Keratinocyte (primary cell): ENCODE measurements at places on chromosomes 16 and 17.

- DNase-seq, result no peak
Measured at GRCh38 chr16:12612598-12613101, 191.0 kb downstream of the CPPED1 start.

DNA sequence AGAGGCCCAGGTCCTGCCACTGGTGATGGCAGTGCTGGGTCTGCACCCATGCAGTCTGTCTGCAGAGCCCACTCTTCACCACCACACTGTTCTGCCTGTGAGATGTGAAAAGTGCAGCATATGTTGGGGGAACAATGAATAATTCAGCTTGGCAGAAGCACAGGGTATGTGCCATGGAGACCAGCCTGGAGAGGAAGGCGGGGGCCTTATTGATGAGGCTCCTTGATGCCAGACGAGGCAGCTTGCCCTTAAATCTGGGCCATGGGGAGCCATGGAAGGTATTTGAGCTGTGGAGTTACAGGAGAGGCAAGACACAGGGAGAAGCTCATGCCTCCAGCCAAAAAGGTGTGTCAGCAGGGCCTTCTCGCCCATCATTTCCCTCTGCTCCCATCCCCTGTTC, 124.7 kb downstream of the C16orf78 start:
- no peak for DNase-seq

DNA sequence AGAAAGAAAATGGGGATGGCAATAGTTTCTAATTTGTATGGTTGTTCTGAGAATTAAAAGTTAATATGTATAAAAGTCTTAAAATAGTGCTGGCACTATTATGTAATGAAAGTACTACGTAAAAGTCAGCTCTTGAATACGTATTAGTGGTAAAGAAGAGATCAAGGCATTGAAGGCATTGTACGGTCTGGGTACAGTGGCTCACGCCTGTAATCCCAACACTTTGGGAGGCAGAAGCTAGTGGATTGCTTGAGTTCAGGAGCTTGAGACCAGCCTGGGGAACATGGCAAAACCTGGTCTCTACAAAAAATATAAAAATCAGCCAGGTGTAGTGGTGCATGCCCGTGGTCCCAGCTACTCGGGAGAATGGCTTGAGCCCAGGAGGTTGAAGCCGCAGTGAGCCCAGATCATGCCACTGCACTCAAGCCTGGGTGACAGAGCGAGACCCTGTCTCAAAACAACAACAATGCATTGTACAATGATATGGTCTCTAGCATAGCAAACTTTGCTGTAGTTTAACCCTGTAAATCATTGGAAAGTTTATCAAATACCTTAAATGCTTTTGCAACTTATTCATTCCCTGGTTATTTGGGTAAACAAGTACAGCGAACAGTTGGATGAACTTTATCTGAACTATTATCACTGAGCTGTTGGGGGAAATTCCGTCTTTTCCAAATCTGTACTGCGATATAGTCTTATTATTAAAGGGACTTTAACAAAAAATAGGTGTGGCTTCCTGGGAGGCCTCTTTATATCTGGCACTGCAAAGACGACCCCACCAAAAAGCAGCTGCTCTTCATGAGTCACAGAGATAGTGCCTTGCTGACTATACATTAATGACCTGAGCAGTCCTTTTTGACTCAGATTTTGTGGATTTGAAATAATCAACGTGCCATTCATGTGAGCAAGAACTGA, 73.6 kb downstream of the GPRC5B start:
- peak; percentile 55 for DNase-seq

DNA sequence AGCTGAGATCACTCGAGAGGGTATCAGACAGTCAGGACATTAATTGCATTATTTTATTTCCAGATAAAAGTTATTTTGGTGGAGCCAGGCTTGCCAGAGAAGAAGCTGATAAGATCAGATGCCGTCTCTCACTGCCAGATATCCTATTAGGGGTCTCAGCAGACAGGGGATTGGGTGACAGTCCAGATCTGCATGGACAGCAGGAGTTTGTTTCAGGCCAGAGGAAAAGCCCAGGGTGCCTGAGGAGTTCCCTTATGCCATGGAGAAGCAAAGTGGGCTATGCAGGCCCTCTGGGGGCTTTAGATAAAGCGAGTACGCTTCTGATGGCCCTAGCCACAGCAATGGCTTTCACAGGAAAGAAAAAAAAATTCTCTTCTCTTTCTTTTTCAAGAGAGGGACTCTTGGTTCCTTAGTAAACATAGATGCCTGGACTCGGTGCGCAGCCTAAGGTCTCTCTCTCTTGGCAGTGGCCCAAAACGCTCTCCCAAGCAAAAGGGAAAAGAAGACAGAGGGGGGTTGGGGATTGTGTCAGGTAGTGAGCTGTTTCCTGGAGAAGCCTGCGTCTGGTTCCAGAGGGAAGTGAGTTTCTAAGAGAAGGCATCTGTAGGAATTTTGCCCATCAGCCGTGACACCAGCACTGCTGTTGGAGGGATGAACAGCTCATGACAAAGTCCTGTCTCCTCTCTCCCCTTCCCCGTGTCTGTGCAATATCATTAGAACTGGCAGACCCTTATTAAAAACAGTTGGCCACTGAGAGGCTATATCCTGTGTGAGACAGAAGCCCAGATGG, 166.3 kb upstream of the FOXF1 start:
- no peak for DNase-seq

DNA sequence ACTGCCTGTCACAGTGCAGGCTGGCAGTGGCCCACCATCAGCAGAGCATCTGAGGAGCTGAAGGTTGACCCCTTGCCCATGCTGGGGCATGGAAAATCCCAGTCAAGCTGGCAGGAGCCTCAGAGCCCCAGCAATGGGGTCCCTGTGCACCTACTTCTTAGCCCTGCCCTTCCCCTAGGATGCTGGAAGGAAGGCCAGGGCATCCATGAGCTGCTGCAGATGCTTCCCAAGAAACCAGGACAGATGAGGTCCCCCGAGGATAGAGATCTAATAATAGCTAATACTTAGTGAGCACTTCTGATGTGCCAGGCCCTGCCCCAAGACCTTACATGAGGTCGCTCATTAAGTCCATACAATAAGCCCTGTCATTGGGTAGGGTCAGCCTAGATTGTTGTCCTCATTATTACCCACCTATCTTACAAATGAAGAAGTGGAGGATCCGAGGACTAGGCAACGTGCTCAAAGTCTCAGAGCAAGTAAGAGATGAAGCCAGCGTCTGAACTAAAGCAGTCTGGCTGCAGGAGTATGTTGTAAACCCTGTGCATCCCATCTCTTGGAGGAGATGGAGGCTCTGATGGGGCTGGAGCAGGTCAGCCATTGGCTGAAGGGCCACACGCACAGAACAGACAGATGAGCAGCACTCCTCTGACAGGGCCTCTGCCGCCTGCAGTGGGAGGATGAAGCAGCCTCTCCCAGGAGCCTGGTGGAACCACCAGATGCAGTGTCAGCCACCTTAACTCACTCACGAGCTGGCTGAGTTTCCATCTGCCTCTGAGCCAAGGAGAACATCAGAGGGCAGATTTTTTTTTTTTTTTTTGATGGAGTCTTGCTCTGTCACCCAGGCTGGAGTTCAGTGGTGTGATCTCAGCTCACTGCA, 175.4 kb downstream of the WSCD1 start:
- no peak for DNase-seq
